ENCODE measurements at places on chromosomes 7 and 10. TPM values are rescaled to one million over a fixed set of nuclear protein-coding genes. Genes with fewer than 3 reads are reported as not detected.

The RBP3 gene
- polyA plus RNA-seq = not detected

The CYP3A4 gene
- polyA plus RNA-seq = not detected

The ZNF485 gene
- 4.8 TPM for polyA plus RNA-seq

The OLAH gene
- polyA plus RNA-seq = not detected

DNA sequence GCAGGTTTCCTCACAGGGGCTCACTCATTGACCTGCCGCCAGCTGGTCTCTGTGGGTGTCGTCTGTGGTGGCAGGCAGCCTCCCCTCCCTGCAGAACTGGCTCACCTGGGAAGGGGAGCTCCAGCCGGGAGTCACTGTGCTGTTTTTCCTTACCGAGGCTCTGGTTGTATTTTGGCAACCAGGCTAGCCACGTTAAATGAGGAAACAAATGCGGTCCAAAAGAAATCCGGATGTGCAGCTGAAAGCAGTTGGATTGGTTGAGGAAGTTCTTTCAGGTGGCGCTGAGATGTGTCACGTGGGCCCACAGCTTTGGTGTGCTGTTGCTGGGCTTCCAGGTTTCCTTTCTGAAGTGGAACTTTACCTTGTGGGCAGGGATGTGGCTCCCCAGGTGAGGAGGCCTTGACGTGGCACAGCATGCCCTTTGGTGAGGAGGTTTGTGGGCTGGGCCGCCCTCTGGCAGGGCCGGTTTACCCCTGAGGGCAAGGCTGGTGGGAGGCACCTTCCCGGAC lies 14.2 kb downstream of the MTURN start:
- H3K36me3 ChIP-seq = no peaks in the 10 kb centered on the region
- peak overlapping the region; percentile 13 for H3K4me3 ChIP-seq
- H3K4me1 ChIP-seq = peaks cover 6% of the 10 kb centered on the region
- peak; percentile 72 for DNase-seq
- no peaks in the 10 kb centered on the region for H3K27me3 ChIP-seq

GRCh38 chr7:98081319-98081718 lies 25.3 kb upstream of the LMTK2 start:
- no peak for DNase-seq
- H3K4me1 ChIP-seq = no peaks in the 10 kb centered on the region
- H3K4me3 ChIP-seq = no peak overlapping the region
- no peaks in the 10 kb centered on the region for H3K36me3 ChIP-seq

GRCh38 chr10:121667948-121668313 lies 69.7 kb upstream of the FGFR2 start:
- H3K4me1 ChIP-seq = no peaks in the 10 kb centered on the region
- no peak overlapping the region for H3K4me3 ChIP-seq
- no peaks in the 10 kb centered on the region for H3K36me3 ChIP-seq

DNA sequence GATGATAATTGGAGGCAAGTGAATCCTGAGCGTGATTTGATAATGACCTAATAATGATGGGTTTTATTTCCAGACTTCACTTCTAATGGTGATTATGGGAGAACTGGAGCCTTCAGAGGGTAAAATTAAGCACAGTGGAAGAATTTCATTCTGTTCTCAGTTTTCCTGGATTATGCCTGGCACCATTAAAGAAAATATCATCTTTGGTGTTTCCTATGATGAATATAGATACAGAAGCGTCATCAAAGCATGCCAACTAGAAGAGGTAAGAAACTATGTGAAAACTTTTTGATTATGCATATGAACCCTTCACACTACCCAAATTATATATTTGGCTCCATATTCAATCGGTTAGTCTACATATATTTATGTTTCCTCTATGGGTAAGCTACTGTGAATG lies 79.6 kb downstream of the CFTR start:
- no peak for DNase-seq
- H3K4me1 ChIP-seq = no peaks in the 10 kb centered on the region
- H3K36me3 ChIP-seq = no peaks in the 10 kb centered on the region
- H3K4me3 ChIP-seq = no peak overlapping the region
- H3K27me3 ChIP-seq = no peaks in the 10 kb centered on the region
- no peak overlapping the region for H3K27ac ChIP-seq

GRCh38 chr7:73638911-73639310 lies 14.6 kb upstream of the MLXIPL start:
- DNase-seq = no peak
- H3K27me3 ChIP-seq = peaks cover under 1% of the 10 kb centered on the region

- DNase-seq = no peak
- H3K4me1 ChIP-seq = peaks cover 14% of the 10 kb centered on the region
- H3K36me3 ChIP-seq = no peaks in the 10 kb centered on the region
- H3K4me3 ChIP-seq = peak overlapping the region; percentile 67
- H3K27ac ChIP-seq = peak overlapping the region; percentile 26
Measured at GRCh38 chr7:97971120-97971989, 18.6 kb downstream of the OCM2 start.

GRCh38 chr7:40923626-40924025 lies 779.3 kb downstream of the INHBA start:
- H3K4me1 ChIP-seq = no peaks in the 10 kb centered on the region
- no peak overlapping the region for H3K4me3 ChIP-seq
- no peaks in the 10 kb centered on the region for H3K36me3 ChIP-seq

GRCh38 chr10:116608686-116609594 lies 11.8 kb upstream of the PNLIPRP2 start:
- peaks cover 5% of the 10 kb centered on the region for H3K27me3 ChIP-seq
- no peaks in the 10 kb centered on the region for H3K36me3 ChIP-seq
- H3K4me3 ChIP-seq = no peak overlapping the region
- DNase-seq = no peak
- H3K4me1 ChIP-seq = no peaks in the 10 kb centered on the region

DNA sequence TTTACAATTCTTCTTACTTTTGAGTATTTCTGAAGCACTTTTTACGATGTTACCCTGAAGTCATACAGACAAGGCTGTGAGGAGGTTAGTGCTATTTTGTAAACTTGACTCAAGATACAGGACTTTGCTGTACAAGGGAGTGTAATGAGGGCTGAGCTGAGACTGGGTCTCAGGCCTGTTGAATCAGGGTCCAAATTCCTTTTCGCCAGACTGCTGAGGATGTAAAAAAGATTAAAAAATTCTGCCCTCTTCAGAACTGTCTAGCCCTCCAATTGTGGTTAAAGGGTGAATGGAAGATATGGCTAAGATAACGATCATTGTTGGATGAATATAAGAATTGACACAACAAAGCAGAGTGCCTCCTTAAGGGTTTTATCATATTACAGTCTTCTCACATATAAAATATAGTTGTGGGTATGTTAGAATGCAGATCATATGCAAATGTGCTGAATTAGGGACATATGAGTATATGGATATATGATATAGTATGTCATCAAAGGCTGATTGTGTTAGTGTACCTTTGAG lies 165.4 kb downstream of the SUGCT start:
- no peak overlapping the region for H3K4me3 ChIP-seq
- DNase-seq = no peak
- no peaks in the 10 kb centered on the region for H3K4me1 ChIP-seq
- no peaks in the 10 kb centered on the region for H3K27me3 ChIP-seq
- H3K27ac ChIP-seq = no peak overlapping the region

- no peak for DNase-seq
- H3K27me3 ChIP-seq = no peaks in the 10 kb centered on the region
- H3K36me3 ChIP-seq = no peaks in the 10 kb centered on the region
Measured at GRCh38 chr10:74871595-74872382, 45.4 kb downstream of the KAT6B start.

Data from B cell (primary cell).